ENCODE measurements at places on chromosomes 2 and 18.

DNA sequence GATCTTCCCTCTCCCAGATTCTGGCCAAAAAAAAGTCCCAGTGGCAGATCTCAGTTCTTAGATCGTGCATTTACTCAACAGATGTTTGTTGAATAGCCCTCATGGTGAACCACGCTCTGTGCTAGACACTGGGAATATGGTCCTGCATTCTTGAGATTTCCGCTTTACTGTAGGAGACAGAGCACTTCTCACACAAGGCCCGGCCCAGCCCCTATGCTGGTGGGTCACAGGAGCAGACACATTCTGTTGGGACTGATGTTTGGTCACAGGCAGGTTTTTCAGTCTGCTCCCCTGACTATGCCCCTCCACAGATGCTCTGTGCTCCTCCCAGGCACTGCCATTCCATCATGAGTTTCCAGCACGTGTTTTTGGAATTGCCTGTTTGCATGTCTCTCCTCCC, 110.9 kb downstream of the RAPGEF4 start:
- no peak for DNase-seq

DNA sequence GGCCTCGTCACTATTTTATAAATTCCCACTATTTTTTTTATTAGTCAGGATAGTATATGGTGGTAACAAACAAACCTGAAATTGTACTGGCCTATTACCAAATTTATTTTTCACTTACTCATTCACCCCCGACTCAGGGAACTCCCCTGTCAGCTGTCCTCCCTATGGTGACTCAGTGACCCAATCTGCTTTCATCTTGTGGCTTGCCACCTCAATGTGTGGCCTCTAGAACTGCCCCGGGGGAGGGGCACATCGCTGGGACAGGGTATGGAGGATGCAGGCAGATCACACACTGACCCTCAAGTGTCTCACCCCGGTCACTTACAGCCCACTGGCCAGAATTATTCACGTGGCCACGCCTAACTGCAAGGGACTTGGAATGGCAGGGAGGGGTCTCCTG, 71.6 kb downstream of the ACTR2 start:
- DNase-seq = no peak

- DNase-seq = no peak
These were observed 282.9 kb upstream of the PKDCC start for GRCh38 chr2:41764919-41765318.

DNA sequence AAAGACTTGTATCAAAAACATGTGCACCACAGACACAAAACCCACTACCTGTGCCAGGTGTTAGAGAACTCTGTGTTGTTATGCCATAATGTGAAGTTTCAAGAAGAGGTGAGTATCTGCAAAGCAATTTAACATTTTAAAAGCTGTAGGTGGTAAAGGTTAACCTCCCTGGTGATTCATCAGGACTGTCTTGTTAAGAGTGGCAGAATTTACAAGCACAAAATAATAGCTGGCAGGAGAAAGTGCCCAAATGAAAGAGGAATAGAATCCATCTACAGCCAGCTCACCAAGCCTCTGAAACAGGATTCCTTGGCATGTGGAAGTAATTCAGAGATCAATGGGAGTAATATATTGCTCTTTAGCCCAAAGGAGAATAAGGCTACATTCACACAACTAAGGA, 230.7 kb downstream of the AFF3 start:
- DNase-seq = no peak

DNA sequence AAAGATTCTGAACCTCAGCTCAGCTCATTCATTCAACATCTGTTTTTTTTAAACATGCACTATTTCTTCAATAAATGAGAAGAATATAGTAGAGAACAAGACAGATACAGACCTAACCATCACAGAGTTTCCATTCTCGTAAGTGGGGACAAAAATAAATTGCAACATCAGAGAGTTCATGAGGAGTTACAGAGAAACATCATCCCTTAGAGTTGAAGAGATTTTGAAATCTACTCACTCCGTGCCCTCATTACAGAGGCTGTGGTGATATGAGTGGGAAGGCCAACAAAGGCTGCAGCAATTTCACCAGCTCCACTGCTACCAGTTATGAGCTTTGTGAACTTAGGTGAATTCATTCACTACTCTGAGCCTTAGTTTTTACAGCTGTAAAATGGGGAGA, 399.3 kb downstream of the BCL11A start:
- DNase-seq = no peak

DNA sequence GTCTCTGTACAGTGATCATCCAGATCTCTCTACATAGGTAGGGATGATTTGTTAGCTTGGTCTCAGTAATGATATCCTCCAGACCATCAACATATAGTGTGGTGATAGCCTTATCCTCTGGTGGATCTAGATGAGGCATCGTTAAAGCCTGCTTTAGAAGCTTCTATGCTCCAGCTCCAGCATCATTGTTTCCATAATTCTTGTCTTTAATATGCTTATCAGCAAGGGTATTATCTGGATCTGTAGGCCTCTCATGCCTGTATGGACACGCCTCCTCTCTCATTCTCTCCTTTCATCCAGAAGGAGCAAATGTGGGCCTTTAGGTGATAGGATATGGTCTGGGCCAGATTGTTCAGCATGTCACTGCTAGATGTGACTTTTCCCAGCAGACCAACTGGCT, 234.5 kb upstream of the CHST9 start:
- no peak for DNase-seq

DNA sequence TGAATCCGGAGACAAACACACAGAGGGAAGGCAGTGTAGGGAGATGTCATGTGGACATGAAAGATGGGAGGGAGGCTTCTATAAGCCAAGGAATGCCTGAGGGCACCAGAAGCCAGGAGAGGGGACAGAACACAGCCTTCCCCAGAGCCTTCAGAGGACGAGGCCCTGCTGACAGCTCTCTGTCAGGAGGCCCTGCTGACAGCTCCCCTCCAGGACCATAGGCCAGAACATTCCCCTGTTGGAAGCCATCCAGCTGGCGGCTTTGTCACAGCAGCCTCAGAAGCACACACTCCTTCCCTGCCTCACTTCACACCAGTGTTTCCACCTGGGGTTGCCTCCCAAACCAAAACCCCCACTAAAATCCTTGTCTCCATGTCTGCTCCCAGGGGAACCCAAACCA, 171.3 kb upstream of the ID2 start:
- no peak for DNase-seq

- no peak for DNase-seq
These were observed 36.7 kb downstream of the GULP1 start for GRCh38 chr2:188328419-188328818.

Measured in fibroblast of gingiva (primary cell).